DND-41 (cell line): ENCODE measurements at places on chromosomes 6 and 20.
A peak's percentile ranks its signal among the peaks of the same experiment; 100 is the strongest.

DNA sequence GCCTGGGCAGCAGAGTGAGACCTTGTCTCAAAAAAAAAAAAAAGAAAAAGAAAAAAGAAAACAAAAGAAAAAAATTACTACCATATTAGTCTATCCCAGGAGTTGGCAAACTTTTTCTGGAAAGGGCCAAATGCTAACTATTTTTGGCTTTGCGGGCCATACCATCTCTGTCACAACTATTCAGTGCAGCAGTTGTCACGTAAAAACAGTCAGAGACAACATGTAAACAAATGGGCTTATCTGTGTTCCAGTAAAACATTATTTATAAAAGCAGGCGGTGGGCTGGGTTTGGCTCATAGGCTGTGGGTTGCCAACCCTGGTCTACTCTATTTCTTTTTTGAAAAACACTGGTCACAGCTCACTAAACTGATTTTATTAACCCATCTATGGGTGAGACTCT lies 53.4 kb downstream of the EYA2 start:
- no peak for DNase-seq

GRCh38 chr6:168496997-168497331 lies 56.0 kb downstream of the SMOC2 start:
- DNase-seq = no peak

GRCh38 chr6:26327450-26328264 lies 37.3 kb upstream of the BTN3A2 start:
- peak; percentile 44 for DNase-seq

DNA sequence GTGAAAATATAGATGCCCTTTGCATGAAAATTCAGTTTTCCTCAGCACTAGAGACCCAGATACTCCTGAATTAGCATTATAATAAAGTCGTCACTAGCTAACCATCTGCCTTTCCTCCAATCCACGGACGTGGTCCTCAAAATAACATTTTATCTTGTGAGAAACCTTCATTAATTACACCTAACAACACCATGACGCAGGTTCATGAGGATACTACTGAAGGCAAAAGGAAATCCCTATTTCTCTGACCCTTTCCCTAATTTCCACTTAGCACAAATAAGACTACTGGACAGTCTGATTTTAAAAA lies 1.3 kb upstream of the PNISR start:
- DNase-seq = no peak

- no peak for DNase-seq
These were observed at the start of gene CNR1 for GRCh38 chr6:88165844-88166492. Gene CNR1, minus strand, starts transcription at chr6:88166347. Its CDS starts 21,073 bp downstream, at chr6:88145274.
